ENCODE measurements at places on chromosomes 3 and 15.

DNA sequence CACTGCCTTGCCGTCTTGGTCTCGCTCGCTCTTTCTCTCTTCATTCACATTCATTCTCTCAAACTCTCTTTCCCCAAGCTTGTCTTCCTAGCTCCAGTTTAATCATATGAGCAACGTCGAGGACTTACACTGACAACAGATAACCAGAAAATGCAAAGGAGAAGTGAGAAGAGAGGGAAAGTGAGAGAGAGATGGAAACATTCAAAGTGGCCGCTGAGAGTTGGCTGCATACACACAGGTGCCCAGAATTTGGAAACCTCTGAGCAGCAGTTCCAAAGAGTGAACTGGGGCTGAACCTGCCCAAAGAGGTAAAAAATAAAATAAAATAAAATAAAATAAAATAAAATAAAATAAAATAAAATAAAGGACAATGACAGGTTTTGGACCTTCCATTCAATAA is 583.0 kb downstream of the FOXP1 start:
- DNase-seq, result no peak

- DNase-seq, result no peak
Observed at GRCh38 chr3:86845726-86846125, 145.2 kb downstream of the VGLL3 start.

GRCh38 chr3:38566215-38566528 is 70.0 kb downstream of the EXOG start:
- no peak for DNase-seq

DNA sequence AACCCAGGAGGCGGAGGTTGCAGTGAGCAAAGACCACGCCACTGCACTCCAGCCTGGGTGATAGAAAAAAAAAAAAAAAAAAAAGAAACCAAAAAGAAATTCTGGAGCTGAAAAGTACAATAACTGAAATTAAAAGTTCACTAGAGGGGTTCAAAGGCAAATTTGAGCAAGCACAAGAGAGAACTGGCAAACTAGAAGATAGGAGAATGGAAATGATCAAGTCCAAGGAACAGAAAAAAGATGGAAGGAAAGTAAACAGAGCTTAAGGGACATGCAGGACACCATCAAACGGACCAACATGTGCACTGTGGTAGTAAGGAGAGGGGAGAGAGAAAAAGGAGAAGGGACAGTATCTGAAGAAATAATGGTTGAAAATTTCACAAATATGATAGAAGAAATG is 12.9 kb downstream of the SNX4 start:
- no peak for DNase-seq

DNA sequence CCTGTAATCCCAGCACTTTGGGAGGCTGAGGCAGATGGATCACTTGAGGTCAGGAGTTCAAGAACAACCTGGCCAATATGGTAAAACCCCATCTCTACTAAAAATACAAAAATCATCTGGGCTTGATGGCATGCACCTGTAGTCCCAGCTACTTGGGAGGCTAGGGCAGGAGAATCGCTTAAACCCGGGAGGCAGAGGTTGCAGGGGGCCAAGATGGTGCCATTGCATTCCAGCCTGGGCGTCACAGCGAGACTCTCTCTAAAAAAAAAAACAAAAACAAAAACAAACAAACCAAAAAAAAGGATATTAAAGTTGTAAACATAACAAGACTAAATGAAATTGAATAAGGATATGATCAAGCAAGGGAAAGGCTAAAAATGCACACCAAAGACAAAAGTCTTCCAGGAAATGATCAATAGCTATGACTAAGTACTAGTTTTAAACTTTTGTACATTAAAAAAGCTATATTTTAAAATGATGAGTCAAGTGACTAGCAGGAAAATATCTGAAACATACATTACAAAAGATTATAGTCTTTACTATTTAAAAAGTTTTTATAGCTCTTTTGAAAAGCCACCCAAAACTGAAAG is 28.6 kb downstream of the KLHL6 start:
- DNase-seq, result no peak

GRCh38 chr15:71043373-71043772 is 71.9 kb upstream of the THSD4 start:
- no peak for DNase-seq

DNA sequence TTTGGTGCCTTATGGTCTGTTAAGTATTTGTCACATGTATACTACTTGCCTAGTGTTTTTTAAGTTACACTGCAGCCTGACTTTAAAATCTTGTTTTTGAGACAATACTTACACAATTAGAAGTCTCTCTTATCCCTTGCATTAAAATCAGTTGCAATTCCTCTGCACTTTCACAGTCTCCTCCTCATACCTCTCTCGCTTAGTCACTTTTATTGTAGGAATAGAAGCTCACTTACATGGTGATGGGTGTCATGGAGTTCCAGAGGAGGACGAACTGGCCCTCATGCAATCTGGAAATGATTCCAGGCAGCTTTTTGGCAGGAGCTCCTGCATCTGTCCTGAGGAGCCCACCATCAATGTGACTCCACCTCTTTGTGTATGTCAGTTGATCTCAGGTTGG is 238.4 kb upstream of the TBC1D5 start:
- DNase-seq, result no peak

GRCh38 chr3:27861046-27862036 is 139.2 kb upstream of the EOMES start:
- no peak for DNase-seq

- no peak for DNase-seq
Observed at GRCh38 chr3:67311440-67311839, 313.3 kb downstream of the KBTBD8 start.

GRCh38 chr3:132210476-132211346 is 106.5 kb upstream of the ACP3 start:
- DNase-seq, result no peak

GRCh38 chr15:29998033-29998432 is 84.7 kb upstream of the GOLGA8J start:
- DNase-seq, result no peak

DNA sequence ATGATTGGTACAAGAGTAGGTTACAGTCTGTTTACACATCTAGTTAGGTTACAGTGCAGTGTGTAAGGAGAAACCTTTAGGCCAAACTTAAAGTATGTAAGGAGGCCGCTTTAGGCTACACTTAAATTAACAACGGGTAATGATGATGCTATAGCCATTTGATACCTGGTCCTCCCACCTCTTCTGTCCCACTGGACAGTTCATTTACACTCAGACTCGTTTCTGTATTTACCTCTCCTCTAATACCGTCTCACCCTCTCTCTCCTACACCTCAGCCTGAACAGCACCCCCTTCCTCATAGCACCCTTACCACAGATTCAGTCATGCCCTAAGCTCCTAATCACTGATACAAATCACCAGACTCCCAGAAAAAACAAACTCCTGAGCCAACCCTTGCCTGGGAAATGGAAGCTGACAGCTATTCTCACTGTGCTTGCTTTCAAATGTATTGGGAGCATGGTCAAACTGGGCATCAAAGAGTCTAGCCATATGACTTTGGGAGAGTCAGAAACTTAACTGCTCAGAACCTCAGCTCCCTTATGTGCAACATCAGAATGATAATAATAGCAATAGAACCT is 241.3 kb upstream of the SETMAR start:
- DNase-seq, result no peak

DNA sequence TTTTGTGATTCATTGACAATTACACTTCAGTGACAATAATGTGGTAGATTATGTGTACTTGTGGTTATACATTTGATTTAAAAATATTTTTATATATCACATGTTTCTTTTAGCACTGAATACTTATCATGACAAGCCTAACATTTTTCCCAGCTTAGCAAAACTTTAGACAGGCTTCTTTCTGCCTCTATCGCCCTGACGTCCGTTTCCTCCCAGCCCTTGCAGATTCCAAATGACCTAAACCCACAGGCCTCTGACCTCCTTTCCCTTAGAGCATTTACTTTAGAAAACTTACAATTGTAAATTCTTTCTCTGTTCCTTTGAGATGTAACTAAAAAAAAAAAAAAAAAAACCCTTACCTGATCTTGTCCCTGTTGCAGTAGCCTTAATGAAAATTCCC is 326.1 kb downstream of the UNC13C start:
- no peak for DNase-seq

GRCh38 chr15:28935316-28935715 is 49.5 kb downstream of the APBA2 start:
- DNase-seq, result no peak

GRCh38 chr15:58200739-58201138 is 62.6 kb downstream of the AQP9 start:
- DNase-seq, result no peak

DNA sequence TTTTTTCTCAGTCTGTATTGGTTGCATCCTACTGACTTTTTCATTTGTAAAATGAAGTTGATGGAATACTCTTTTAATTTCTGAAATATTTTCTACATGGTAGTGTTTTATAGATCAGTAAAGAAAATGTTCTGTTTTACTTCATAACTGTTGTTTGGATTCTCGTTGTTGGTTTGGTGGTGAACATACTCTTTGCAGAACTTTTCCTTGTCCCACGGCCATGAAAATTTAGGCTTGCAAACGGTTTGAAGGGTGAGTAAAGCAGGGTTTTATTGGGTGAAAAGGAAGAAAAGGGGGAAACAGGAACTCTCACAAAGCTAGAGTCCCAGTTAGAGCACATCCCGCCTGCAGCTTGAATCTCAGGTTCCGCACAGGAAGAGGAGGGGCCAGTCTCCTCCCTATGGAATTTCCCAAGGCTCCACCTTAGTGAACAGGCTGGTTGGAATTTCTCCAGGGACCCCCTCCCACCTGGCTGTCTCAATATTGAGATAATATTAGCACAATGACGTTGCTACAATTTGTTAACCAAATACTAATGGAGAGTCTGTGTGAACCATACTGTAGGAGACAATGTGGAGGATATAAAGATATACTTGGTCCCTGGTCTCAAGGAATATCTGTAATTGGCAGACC is 5.6 kb downstream of the PDCD6IP start:
- no peak for DNase-seq

DNA sequence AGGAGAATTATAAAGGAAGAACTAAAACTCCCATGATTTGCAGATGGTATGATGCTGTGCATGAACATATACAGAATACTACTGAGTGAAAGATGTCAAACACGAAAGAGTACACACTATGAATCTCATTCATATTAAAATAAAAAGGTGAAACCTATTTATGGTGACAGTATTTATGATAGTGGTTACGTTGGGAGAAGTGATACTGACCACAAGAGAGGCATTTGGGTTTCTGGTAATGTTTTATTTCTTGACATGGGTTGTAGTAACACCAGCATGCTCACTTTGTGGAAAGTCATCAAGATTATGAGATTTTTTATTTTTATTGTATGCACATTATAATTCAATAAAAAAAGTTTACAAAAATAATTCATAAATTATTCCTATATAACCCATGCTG is 324.0 kb downstream of the GAP43 start:
- DNase-seq, result no peak

- no peak for DNase-seq
Observed at GRCh38 chr3:157098823-157099185, 61.1 kb downstream of the CCNL1 start.

- no peak for DNase-seq
Observed at GRCh38 chr3:188925376-188925775, 246.4 kb upstream of the TPRG1 start.

DNA sequence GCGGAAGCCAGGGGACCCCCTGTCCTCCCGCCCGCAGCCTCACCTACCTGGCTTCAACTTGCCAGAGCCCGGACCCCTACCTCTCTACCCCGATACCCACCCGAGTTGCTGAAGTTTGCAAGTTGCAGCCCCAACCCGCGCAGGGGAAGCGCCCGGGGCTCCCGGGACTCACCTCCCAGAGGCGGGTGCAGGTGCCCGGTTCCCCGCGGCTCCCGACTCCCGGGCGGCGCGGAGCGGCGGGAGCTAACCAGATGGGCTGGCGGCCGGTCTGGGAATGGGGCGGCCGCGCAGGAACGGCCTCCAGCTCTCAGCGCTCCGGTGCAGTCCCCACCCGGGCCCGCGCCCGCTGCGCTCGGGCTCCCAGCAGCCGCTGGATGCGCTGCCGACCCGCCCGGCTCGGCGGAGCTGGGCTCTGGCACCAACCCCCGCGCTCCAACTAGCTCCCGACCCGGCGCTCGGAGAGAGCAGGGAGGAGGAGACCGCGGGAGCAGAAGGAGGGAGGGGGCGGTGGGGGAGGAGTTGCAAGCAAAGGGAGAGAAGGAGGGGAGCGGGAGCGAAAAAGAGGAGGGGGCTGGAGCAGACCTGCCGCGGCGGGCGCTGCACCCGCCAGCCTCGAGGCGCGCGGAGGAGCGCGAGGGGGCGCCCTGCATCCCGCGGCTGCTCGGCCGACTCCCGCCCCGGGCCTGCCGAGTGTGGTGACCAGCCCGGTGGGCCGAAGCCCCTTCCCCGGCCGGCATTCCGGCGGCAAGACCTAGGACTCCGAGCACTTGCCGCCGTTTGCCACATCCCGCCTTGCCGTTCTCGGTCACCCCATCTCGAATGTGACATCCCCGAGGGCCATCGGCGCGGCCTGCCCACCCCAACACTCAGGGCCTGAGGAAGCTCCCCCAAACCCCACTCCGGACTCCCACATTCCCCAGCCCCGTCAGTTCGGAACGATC is at the start of gene SEMA5B:
SEMA5B (minus strand) TSS at position 472 of the 941 bp plus-strand sequence. CDS start 66,500 bp downstream, outside the sequence.
- DNase-seq, result no peak

- DNase-seq, result no peak
Observed at GRCh38 chr15:89109238-89109637, 21.0 kb downstream of the ABHD2 start.

GRCh38 chr3:171458071-171458863 is 1.9 kb downstream of the TNIK start:
- no peak for DNase-seq

- no peak for DNase-seq
Observed at GRCh38 chr3:149203758-149204157, 17.9 kb downstream of the CP start.

- DNase-seq, result no peak
Observed at GRCh38 chr3:150414959-150415358, 6.9 kb downstream of the TSC22D2 start.

GRCh38 chr15:93206893-93207292 is 117.9 kb upstream of the RGMA start:
- DNase-seq, result no peak

- DNase-seq, result no peak
Observed at GRCh38 chr3:94482686-94483085, 419.8 kb downstream of the NSUN3 start.

- DNase-seq, result no peak
Observed at GRCh38 chr15:101159936-101160815, 91.7 kb downstream of the CHSY1 start.

- DNase-seq, result no peak
Observed at GRCh38 chr15:95549168-95549738, 781.2 kb upstream of the NR2F2 start.

DNA sequence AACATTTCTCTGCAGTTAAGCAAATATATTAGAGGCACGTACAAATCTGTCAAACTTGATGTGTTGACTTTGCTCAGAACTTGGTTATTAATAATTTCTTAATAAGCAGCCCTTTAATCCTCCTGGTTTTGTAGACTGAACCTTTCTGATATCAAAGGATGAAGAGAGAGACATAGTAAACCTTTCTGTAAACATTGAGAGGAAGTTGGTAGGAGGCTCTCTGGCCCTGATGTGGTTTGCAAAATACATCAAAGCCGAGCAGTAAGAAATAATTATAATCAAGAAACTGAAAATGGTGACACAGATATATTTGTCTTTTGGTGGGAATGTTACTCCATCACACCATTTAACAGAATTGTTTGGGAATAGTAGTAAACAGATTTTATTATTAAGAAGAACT is 111.9 kb downstream of the OXSM start:
- DNase-seq, result no peak

- DNase-seq, result no peak
Observed at GRCh38 chr3:43907508-43907858, 216.7 kb downstream of the ABHD5 start.
